ENCODE measurements at places on chromosomes 7 and 10.

- no peak overlapping the region for H3K4me3 ChIP-seq
- H3K27me3 ChIP-seq, result peaks cover 3% of the 10 kb centered on the region
- H3K4me1 ChIP-seq, result peaks cover 4% of the 10 kb centered on the region
- H3K27ac ChIP-seq, result no peak overlapping the region
- no peak for DNase-seq
- no peaks in the 10 kb centered on the region for H3K36me3 ChIP-seq
Observed at GRCh38 chr7:70810558-70811139, 321.3 kb upstream of the GALNT17 start.

DNA sequence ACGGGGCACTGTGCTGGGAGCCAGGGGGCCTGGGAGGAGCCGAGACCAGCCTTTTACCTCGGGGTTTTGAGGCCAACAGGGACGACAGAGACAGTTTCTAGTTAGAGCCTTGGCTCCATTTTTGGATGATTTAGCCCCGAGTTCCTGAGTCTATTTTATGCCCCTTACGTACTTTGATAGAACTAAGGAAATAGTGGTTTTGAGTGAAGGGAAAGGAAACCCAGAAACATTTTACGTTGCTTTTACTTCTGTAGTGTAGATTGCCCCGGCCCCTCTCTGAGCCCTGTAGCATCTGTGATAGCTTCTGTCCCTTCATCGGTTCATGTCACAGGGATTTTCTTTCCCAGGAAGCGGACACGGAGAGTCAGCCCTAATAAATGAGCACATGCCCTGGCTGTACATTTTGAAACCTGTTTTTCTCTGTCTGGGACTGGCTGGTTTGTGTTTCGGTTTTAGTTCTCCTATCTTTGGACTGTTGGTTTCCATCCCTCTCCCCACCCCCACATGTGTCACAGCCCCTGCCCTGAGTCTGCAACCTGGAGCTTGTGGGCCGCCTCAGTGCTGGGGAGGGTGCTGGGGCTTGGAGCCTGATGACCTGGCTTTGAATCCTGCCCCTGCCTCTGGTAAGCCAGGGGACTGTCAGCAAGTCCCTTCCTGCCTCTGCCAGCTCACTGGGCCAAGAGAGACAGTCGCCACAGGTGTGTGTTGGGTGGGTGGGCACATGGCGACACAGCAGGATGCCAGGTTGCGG is 6.9 kb upstream of the ORAI2 start:
- peak; percentile 83 for DNase-seq
- H3K4me3 ChIP-seq, result peak overlapping the region; percentile 81
- peaks cover 57% of the 10 kb centered on the region for H3K36me3 ChIP-seq
- H3K4me1 ChIP-seq, result peaks cover 81% of the 10 kb centered on the region
- H3K27ac ChIP-seq, result peak overlapping the region; percentile 100

DNA sequence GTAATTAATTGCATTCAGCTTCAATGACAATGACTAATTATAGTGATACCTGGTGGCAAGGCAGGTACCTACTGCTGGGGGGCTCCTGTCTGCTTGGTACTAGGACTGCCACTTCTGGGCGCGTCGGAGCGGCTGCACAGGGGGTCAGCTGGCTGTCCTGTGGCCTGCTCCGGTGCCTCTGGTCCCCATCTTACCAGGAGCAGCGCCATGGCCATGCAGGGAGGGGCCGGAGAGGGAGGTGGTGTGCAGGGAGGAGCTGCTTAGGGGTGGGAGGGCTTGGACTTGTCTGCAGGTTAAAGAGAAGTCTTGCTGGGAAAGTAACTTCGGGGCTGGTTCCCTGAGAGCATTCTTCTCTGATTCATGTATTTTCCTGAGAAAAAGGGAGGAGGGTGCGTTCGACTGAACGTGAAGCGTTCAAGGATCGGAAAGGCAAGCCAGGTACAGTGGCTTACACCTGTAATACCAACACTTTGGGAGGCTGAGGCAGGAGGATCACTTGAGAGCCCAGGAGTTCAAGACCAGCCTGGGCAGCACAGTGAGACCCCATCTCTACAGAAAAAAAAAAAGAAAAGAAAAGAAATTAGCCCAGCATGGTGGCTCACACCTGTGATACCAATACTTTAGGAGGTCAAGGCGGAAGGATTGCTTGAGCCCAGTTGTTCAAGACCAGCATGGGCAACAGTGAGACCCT is 15.4 kb downstream of the CUX1 start:
- H3K4me1 ChIP-seq, result no peaks in the 10 kb centered on the region
- H3K27ac ChIP-seq, result no peak overlapping the region
- DNase-seq, result no peak
- no peaks in the 10 kb centered on the region for H3K36me3 ChIP-seq
- no peaks in the 10 kb centered on the region for H3K27me3 ChIP-seq

- no peaks in the 10 kb centered on the region for H3K4me1 ChIP-seq
- H3K4me3 ChIP-seq, result no peak overlapping the region
- peak; percentile 13 for DNase-seq
- H3K27me3 ChIP-seq, result no peaks in the 10 kb centered on the region
- H3K27ac ChIP-seq, result no peak overlapping the region
- no peaks in the 10 kb centered on the region for H3K36me3 ChIP-seq
Observed at GRCh38 chr10:103598654-103599115, 105.2 kb downstream of the NEURL1 start.

GRCh38 chr7:80218723-80219122 is 84.1 kb downstream of the GNAI1 start:
- H3K27ac ChIP-seq, result no peak overlapping the region
- no peaks in the 10 kb centered on the region for H3K27me3 ChIP-seq
- H3K4me3 ChIP-seq, result no peak overlapping the region
- no peaks in the 10 kb centered on the region for H3K36me3 ChIP-seq
- DNase-seq, result no peak
- peaks cover 8% of the 10 kb centered on the region for H3K4me1 ChIP-seq

DNA sequence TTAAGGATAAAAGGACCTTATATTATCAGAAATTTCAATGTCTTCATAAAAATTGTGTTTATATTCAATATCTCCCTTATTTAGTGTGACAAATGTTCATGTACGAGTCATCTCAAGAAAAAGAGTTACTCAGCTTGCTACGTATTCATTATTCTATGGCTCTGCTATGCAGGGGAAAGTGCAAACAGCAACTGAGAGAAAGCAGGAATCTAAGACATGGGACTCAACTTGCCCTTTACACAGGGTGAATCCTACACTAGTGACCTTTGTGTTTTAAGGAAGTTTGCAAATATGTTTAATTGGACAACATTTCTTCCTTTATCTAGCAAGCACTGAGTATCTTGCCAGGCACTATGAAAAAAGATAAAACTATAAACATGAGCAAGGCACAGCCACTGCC is 104.7 kb downstream of the NPSR1 start:
- no peaks in the 10 kb centered on the region for H3K27me3 ChIP-seq
- DNase-seq, result no peak
- no peak overlapping the region for H3K27ac ChIP-seq

GRCh38 chr10:24501056-24501711 is 222.5 kb downstream of the ARHGAP21 start:
- no peak overlapping the region for H3K4me3 ChIP-seq
- no peaks in the 10 kb centered on the region for H3K27me3 ChIP-seq
- H3K27ac ChIP-seq, result no peak overlapping the region
- H3K36me3 ChIP-seq, result no peaks in the 10 kb centered on the region

DNA sequence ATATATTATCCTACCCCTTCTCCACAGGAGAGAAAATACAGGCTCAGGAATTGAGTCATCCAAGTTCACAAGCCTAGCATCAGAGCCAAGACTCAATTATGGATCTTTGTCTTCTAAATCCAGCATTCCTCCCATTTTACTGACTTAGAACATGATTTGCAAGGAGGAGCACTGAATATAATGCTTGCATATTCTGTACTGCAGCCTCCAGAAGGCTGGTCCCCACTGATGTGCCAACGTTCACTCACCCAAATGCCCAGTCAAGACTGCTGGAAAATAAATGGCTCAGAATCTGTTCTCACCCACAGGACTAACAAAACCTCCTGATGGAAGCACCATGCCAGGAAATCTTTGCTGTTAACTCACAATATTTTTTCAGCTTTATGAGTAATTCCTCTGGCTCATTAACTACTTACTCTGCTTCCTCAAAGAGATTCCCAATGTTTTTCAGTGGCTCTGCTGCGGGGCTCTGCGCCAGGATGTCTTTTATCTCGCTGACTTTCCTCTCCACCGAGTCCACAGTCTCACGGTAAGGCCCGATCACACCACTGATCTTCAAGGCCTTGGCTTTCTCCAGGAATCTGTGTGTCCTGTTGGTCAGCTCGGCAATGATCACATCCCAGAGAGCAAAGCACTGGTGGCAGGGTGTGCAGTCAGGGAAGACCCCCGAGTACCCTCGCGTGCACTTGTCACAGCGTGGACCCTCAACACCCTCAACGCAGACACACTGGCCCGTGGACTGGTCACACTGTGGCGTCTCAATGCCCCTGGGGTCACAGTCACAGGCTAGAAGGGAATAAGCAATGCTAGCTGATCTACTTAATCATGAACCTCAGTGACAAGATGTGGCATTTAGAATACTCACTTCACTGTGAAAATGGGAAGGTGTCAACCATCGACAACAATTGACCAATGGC is 48.8 kb downstream of the DLD start:
- no peak for DNase-seq
- H3K36me3 ChIP-seq, result peaks cover 6% of the 10 kb centered on the region
- H3K4me3 ChIP-seq, result no peak overlapping the region
- no peaks in the 10 kb centered on the region for H3K27me3 ChIP-seq
- H3K27ac ChIP-seq, result no peak overlapping the region

- no peak overlapping the region for H3K27ac ChIP-seq
- no peaks in the 10 kb centered on the region for H3K36me3 ChIP-seq
- peaks cover 1% of the 10 kb centered on the region for H3K27me3 ChIP-seq
- no peaks in the 10 kb centered on the region for H3K4me1 ChIP-seq
Observed at GRCh38 chr10:103836861-103837260, 18.5 kb downstream of the SH3PXD2A start.

- no peak overlapping the region for H3K4me3 ChIP-seq
- no peak for DNase-seq
- no peak overlapping the region for H3K27ac ChIP-seq
- no peaks in the 10 kb centered on the region for H3K27me3 ChIP-seq
Observed at GRCh38 chr7:2540641-2541051, 14.7 kb downstream of the BRAT1 start.

DNA sequence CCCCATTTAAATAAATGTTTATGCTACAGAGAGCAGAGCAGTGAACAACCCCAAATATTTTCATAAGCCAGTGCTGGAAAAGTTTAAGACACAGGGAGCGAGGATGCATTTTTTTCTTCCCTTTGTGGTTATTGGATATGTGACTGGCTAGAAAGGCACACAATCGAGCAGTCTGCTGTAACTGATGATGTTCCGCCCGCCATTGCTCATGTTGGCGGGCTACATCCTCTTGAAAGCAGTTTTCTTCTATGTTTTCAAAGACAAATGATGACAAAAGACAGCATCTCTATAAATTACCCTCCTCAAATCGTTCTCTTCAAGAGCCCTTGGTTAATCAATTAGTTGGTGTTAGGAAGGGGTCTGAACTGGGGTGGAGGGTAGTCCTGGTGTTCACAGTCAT is 269.8 kb downstream of the SKAP2 start:
- H3K27ac ChIP-seq, result no peak overlapping the region
- H3K27me3 ChIP-seq, result peaks cover 22% of the 10 kb centered on the region
- no peaks in the 10 kb centered on the region for H3K36me3 ChIP-seq
- DNase-seq, result no peak
- H3K4me3 ChIP-seq, result no peak overlapping the region

DNA sequence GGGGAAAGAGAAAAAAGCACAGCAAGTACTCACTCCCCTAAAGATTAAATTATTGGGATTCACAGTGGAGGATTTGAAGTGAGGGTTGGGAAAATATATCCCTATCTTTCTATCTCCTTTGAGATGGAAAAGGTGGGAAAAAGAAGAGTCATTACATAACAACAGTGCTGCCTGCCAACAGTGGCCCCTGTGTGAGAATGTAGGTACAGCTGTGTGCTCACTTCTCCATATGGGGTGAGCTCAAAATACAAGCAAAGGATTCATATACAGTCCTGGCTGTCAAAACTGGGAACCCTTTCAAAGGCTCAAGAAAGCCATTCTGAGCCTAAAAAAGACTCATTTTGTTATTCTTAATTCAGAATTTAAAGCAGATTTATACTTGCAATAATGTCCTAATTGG is 458.5 kb downstream of the GPAM start:
- no peaks in the 10 kb centered on the region for H3K36me3 ChIP-seq
- H3K27me3 ChIP-seq, result no peaks in the 10 kb centered on the region
- H3K27ac ChIP-seq, result no peak overlapping the region
- H3K4me1 ChIP-seq, result no peaks in the 10 kb centered on the region

DNA sequence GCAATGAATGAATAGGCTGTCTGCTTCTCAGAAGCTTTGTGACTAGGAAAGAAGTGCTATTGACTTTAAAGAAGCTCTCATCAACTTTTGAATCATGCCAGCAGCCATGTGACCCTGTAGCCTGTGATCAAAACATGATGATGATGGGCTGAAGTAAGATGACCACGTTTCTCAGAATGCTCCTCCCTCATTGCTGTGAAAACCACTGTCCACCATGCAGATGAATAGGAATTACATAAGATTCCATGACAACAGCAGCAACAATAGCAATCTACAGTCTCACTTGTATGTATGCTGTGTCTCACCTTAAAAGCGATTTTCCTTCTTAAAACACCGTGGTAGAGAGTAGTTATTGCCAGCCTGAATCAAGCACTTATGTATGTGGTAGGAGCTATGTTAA is 228.4 kb downstream of the TRIL start:
- DNase-seq, result no peak
- H3K4me3 ChIP-seq, result no peak overlapping the region
- H3K27ac ChIP-seq, result no peak overlapping the region
- no peaks in the 10 kb centered on the region for H3K4me1 ChIP-seq
- peaks cover 12% of the 10 kb centered on the region for H3K27me3 ChIP-seq

- H3K4me1 ChIP-seq, result no peaks in the 10 kb centered on the region
- DNase-seq, result no peak
- H3K27ac ChIP-seq, result no peak overlapping the region
- H3K36me3 ChIP-seq, result no peaks in the 10 kb centered on the region
Observed at GRCh38 chr10:132926777-132927650, 15.4 kb downstream of the CFAP46 start.

DNA sequence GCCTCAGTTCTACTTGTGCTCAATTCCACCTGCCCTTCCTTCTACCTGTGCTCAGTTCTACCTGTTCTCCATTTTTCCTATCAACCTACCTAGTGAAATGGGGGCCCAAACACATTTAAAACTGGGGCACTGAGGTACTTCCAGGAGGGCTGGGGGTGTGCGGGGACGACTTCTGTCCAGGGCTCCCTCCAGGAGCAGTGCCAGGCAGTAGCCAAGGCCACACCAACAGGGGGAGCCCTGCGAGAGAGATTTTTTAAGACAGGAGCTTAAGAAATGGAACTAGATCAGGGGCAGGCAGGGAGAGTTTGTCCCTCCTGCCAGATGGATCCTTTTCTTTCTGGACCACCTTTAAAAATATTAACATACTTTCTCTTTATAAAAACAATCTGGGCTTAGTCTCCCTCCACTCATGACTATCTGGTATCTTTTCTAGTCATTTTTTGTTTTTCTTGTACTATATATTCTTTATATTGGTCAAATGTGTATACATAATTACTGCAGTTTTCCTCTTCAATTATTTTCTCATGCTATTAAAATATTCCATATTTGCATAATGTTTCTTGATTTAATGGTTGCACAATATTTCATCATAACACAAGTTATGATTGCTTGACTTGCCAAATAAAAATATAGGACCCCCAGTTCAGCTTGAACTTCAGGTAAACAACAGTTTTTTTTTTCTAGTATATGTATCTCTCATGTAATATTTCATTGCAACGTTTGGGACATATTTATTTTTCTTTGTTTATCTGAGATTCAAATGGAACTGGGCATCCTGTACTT is 47.3 kb upstream of the INSYN2A start:
- no peak overlapping the region for H3K4me3 ChIP-seq
- H3K36me3 ChIP-seq, result no peaks in the 10 kb centered on the region
